ENCODE measurements at places on chromosomes 6 and 20.
A peak's percentile ranks its signal among the peaks of the same experiment; 100 is the strongest.

DNA sequence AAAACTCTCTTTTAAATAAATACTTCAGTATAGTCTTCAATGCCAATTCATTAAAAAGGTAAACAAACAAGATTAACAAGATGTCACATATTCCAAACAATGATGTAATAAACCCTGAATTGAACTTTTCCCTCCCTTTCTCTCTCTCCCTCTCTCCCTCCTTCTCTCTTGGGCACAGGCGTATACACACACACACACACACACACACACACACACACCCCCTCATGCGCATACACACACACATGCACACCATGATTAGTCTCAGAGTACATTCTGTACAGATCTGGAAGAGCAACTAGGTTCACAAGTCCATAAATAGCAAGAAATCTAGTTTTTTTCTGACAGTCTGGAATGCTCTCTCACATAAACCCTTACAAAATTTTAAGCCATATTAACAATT, 128.3 kb downstream of the DST start:
- DNase-seq = no peak

DNA sequence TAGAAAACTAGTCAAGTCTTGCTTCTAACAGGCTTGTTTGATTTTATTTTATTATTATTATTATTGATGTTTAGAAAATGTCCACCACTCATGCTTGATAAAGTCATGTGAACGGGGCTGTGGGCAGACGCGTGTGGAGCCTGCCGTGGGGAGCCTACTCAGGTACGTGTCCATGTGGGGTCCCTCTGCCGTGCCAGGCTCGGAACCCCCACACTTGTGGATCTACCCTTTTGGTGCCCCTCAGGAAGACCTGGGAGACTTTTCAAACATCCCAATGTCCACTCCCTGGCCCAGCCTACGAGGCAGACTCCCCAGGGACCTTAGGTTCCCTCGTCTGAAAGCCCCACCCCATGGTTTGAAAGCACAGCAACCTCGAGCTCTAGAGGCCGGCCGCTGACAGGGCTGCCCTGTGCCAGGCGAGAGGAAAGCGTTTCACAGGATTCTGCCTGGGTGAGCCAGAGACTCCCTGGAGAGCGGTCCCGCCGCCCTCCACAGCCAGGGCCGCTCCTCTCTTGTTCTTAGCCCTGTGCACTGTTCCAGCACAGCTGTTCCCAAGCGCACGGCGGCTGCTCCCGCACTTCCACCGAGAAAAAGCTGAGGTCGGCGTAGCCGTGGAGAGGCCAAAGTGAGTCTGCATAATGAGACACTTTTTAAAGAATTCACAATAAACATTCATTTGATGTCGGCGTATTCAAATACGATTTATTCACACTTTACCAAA, 249.7 kb downstream of the TTLL2 start:
- DNase-seq = no peak

DNA sequence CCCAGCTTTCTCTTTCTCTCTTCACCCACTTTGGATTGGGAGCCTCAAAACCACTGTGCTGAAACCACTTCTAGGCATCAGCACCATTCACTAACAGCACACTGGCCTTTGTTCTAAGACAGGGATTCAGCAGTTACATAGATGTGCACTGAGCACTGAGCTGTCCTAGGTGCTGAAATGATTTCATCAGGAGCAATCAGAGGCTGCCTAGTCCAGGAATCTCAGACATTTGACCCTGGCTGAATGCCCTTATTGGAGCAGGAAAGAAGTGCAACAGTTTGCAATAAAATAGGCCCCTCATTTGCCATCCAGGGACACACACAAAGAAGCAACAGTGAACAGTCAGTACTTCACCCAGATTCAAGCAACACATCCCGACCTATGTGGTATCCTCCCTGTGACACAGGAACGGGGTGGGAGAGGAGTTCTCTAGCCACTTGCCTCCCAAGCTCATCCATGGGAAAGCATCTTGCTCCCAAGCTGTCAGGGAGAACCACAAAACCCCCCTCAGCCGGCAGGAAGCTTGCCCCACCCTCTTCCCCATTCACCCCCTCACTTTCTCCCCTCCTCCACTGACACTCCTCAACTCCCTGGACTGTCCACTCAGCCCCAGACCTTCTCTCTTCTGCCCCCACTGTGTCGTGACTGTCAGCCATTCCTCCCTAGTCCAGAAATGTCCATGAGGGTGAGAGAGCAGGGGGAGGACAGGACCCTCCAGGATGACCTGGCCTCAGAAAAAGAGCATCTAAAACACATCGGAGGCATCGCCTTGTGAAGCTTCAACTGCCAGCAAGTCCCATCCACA, 304.4 kb downstream of the PREX1 start:
- peak; percentile 13 for DNase-seq

DNA sequence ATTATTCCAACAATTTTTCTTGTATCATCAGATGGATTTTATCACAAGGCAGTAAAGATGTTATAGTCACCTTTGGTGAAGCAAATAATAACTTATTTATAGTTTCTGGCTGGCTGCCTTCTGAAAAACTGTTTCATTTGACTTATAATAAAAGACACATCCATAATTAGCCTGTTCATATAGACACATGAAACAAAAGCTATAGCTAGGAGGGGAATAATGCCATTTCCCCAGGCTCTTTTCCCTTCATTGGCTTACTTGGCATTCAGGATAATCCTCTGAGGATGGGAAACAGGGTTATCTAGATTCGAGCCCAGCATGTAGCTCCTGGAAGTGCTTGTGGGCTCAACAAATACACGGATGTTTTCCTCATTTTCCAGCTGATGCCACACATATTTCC, 17.5 kb downstream of the MMP24 start:
- DNase-seq = no peak

- no peak for DNase-seq
These were observed 247.0 kb upstream of the KCNQ5 start for GRCh38 chr6:72374857-72375256.
